ENCODE measurements at places on chromosomes 12 and 14.

DNA sequence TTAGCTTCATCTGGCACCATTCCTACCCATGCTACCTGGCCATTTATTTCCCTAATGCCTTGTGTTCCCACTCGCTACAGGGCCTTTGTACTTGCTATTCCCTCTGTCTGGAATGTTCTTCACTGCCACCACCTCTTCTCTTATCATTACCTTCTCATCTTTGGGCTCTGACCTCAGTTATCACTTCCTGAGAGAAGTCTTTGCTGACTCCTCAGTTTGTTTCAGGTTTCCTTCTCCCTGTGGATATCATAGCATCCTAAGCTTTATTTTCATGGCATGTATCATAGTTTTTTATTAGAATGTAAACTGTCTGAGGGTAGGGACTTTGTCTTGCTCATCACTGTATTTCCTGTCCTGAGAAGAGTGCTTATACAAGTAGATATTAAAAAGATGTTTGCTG lies 29.7 kb downstream of the SPATS2 start:
- no peak for DNase-seq

GRCh38 chr14:28759653-28760313 lies 6.8 kb upstream of the FOXG1 start:
- DNase-seq, result no peak

DNA sequence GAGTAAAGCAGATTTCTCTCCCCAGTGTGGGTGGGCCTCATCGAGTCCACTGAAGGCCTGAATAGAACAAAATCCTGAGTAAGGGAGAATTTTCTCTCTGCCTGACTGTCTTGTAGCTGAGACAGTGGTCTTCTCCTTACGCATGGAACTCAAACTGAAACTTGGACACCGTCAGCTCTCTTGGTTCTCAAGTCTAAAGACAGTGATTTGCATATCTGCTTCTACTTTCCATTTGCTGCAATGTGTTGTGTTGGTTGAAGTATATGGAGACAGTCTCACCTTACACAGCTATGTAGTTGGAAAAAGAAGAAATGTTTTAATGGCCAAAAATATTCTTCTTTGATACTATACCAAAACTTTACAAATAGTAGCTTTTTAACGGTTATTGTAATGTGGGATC lies 160.2 kb upstream of the LMNTD1 start:
- DNase-seq, result no peak

DNA sequence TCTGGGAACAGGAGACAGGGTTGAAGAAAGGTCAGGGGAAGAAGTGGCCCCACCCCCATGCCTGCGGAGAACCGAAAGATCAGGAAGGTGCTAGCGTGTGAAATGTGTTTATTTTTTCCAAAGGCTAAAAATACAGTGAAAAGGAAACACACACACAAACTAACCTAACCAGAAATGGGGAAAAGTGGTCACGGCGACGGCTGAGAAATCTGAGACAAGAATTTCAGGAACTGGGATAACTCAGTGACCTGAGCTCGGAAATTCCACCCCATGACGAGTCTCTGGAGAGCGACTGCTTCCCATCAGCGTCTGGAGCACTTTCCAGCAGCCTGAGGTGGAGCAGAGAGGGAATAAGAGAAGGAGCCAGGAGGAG lies 16.6 kb upstream of the RND1 start:
- no peak for DNase-seq

DNA sequence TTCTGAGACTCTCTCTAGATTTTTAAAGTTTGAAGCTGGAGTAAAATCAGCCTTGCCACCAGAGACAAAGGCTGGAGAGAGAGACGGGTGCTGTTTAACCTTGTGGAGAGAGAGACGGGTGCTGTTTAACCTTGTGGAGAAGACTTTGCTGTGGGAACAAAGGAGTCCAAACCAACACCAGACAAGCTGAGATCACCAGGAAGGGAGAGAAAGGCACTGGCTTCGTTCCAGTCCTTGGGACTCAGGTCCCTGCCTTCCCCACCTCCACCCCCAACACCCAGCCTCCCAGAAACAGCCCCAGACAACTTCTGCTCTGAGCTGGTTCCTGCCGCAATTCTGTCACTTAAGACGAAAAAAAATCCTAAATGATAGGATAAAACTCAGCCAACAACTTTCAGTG lies 1389.3 kb downstream of the AACS start:
- no peak for DNase-seq

GRCh38 chr14:96203116-96203515 lies 1.5 kb upstream of the BDKRB2 start:
- DNase-seq, result no peak

DNA sequence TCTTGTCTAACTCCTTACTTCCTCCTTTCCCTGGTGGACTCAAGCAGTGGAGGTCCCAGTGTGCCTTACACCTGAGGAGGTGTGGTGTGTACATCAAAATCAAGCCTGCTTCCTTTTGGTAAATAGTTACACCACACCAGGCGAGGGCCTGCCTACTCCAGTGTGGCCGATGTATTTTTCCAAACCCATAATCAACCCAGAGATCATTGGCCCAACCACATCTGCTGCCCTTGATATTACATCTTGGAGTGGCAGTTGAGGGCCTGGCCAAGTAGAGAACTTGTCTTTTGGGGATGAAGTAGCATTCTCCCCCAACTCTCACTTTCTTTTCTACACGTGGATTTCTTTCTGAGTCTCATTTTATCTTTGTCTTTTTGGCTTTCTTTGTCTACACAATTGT lies 187.4 kb downstream of the EFCAB11 start:
- no peak for DNase-seq

DNA sequence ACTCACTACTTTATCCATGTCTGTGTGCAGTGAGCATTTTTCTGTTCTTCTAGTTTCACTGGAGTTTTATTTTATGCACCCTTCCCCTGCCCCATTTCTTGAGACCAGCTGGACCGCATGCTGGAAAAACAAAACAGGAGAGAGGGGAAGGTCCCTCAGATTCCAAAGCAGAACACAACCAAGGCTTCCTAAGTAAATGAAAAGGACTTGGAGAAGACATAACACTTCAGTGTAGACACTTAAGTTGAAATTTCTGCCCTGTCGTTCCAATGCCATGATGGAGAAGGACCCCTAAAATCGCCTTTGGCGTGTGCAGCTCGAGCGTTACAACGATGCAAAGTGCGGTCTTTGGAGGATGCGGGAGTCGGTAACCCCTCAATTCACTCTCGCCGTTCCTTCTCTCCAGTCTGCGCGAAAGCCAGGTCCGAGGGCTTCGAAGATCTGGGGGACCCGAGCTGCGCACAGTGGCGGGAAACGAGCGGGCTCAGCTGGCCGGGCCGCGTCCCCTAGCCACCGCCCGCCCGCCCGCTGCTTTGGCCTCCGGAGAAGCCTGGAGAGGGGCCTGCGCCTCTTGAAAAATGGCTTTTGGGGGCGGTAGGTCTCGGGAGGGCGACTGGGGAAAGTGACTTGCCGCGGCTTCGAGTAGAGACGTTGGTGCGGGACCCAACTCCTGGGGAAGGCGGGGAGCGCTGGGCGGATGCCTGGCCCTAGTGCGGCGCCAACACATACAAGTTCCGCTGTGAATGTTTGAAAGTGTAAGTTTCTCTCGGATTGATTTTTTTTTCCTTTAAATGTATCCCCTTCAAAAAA lies 11.2 kb upstream of the HOXC13 start:
- no peak for DNase-seq

DNA sequence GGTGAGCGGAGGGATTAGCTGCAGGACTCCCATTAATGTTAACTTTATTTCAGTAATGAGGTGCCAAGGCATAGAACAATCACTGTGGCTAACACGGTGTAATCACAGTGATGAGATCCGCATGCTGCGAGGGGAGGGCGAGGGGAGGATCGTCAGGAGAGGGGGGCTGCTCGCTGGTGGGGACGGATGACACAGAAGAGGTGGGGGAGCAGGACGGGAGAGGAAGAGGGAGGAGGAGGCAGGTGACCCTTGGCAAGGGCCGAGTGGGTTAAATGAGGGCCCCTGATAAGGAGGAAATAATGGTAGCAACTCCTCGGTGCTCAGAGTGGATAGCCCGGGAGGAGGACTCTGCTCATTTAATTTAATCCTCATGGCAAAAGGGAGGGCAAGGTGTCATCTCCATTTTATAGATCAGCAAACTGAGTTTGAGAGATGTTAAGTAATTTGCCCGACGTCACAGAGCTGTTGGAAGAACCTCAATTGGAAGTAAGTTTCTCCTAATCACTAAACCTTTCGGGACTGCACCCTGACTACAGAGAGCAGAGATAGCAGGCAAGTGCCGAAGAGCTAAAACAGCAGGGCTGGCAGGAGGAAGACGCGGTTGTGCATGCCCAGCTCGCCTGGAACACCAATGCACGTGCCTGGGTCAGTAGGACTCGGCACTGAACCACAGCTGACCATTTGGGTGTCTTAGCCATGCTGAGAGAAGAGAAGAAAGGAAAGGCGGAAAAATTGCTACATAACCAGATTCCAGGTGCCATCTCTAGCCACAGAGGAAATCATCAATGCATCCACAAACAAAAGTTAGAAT lies 43.0 kb downstream of the SPRING1 start:
- DNase-seq, result no peak

GRCh38 chr12:6852651-6853354 lies 853 bp downstream of the USP5 start:
- DNase-seq, result no peak

DNA sequence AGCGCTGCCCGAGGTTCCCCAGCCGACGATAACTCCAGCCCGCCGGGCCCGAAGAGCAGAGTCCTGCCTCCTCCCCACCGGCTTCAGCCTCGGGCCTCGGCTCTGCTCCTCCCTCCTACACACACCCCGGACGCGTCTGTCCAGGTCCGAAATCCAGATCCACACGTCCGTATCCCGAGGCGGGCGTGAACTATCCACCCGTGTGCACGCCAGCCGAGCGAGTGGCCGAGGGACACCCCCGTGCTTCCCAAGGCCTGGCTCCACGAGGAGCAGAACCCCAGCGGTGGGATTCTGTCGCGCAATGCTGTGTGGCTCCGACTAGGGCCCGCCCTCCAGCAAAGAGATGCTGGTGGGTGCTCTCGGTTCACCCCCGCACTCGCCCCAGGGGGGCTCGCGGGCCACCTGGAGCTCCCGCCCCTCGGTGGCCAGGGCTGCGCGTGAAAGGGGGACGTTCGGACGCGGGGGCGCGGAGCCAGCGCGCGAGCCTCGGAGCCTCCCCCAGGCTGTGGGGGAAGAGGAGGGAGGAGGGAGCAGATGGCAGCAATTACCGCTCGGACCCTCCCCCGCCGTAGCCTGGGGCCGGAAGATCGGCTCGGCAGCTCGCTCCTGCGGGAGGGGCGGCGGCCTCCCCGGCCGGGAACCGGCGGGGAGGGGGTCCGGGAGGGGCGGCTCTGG lies 18.9 kb upstream of the ANKRD33 start:
- no peak for DNase-seq

GRCh38 chr14:99257673-99258221 lies 14.2 kb downstream of the BCL11B start:
- no peak for DNase-seq

DNA sequence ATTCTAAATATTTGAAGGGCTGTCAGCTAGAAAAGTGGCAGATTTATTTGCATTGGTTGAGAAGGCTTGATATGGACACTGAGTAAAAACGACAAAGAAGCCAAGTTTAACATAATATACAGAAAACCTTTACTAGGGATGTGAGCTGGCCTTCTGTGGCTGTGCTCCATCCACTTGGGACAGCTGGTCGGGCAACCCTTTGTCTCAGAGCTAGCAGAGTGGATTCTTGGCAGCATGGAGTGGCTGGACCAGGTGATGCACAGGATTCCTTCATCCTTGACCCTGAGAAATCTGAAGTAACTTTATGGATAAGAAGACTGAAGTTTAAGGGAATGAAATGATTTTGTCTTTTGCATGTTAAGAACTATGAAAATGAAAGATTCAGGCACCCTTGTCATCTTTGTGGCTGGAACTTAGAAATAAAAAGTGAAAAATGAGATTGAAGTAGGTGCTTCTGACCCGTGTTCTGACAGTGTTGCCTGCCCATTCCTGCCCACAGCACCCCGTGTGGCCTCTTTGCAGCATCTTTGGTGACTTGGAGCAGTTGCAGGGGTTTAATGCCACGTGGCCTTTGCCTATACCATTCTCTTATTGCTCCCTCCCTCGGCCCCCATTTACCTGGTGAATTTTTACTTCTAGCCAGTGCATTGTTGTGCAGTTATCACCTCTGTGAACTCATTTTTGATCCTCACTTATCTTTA lies 32.6 kb downstream of the PELI2 start:
- no peak for DNase-seq

DNA sequence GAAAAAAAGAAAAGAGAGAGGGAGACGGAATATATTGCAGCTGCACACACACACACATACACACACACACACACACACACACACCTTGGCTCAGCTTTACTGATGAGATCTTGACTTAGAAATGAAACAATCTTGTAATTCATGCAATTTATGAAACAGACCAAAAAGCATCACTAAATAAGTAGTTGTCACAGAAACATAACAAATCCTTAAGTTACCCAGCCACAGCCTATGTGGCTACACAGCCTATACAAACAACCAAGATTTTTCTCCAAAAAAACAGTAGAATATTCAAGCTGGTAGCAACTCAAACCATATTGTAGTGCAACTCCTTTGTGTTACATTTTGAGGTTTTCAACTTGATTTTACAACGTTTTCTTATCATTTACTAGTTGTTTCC lies 37.9 kb upstream of the GNG2 start:
- DNase-seq, result no peak

DNA sequence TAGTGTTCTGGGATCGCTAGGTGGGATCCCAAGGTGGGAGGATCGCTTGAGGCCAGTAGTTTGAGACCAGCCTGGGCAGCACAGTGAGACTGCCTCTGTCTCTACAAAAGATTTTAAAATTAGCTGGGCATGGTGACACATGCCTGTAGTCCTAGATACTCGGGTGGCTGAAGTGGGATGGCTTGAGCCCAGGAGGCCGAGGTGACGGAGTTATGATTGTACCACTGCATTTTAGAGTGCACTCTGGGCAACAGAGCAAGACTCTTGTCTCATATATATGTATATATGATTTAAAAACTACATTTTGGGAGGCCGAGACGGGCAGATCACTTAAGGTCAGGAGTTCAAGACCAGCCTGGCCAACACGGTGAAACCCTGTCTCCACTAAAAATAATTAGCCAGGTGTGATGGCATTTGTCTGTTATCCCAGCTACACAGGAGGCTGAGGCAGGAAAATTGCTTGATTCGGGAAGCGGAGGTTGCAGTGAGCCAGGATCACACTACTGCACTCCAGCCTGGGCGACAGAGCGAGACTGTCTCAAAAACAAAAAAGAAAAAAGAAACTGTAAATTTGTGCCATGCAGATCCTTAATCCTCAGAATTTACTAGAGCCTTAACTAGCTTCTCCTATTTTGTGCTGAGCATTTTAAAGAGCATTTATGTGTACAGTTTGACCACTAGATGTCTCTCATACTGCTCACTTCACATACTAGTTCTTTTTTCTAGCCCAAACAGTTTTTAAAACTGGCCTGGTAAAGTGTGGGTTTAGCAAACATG lies 114.8 kb downstream of the MON2 start:
- DNase-seq, result peak; percentile 54

GRCh38 chr14:21320913-21321312 lies 41.0 kb downstream of the RPGRIP1 start:
- no peak for DNase-seq

DNA sequence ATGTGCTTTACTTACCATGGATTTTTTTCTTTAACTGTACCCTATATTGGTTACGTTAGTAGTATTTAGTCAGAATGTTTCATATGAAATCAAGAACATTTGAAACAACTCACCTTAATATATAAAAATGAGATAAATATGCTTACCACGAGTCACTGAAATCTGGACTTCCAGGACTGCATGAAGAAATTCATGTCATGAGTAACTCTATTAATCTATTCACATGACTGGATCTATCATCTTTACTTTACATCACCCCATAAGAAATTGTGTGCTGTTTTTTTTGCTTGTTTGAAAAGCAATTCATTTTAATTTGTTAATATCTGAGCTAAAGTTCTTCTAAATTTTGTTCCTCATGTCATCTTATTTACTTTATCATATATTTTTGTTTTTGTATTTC lies 5.2 kb downstream of the EPYC start:
- no peak for DNase-seq

All from AG09319 (cell line).